ENCODE measurements at places on chromosomes 1 and 21.

DNA sequence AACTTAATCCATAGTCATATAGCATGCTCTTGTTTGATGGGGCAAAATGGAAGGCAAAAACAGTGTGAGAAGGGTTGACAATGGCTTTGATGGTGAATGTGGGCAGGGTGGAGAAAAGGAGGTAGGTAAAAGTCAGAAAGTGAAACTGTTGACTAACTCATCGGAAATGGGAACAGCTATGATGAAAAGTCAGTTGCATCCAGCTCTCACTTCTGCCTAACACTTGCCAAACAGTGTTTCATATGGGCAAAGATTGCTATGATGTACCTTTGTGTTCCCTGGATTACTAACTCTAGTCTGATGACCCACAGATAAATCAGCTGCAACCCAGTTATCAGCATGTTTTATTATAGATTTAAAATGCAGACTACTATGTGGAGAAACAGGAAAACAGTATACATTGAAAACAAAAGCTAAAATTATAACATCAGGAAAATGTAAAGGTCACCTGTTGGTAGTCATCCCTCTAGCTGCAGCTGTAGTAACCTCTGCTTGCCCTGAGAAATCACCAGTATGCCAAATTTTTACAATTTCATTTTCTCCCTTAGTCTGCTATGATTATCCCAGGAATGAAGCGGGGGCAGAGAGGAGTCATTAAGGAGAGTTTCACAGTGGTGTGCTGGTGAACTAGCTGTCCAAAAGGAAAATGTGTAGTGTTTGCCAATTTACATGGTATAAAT lies 11.7 kb downstream of the TNFSF18 start:
- DNase-seq: no peak

DNA sequence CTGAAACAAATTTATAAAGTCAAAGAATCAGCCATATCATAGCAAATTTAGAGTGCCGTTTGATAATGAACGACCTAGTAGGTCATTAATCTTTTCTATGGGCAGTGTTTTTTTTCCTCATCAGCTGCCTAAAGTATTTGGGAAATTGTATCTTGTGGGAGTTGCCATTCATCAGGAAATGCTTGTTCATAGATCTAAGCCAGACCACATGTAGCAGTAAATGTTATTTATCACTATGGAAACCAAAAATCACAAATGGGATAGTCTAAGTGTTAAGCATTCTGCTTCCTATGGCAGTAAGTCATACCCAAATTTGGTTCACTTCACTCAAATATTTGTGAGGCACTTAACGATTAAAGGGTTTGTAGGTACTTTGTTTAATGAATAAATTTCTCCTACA lies 52.9 kb downstream of the LRRC8D start:
- no peak for DNase-seq

GRCh38 chr1:101300916-101301315 lies 64.1 kb downstream of the S1PR1 start:
- no peak for DNase-seq

- DNase-seq: no peak
Measured at GRCh38 chr1:117651616-117652015, 45.8 kb downstream of the TENT5C start.

GRCh38 chr1:57966751-57967406 lies 543.0 kb upstream of the DAB1 start:
- no peak for DNase-seq

DNA sequence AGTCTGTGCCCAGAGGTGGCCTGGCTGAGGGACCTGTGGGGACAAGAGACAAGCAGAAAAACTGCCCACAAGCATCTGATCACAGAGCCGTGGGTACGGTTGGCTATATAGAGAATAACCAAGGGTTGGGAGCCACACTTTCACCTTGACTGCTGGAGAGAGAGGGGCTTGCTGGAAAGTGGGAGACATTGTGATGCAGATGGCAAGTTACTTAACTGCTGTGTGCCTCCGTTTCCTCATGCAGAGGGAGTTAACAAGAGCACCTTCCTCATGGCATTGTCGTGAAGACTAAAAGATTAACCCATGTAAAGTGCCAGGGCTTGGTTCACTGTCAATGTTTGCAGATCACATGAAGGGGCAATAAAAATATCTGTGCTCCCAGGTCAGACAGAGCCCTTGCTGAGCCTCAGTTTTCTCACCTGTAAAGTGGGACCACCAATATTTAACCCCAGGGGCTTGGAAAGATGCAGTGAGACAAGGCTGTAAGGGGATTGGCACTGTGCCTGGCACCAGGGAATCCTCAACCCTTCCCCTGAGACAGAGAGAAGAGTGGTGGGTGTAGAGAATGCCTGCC lies 52.8 kb downstream of the SDC3 start:
- no peak for DNase-seq

DNA sequence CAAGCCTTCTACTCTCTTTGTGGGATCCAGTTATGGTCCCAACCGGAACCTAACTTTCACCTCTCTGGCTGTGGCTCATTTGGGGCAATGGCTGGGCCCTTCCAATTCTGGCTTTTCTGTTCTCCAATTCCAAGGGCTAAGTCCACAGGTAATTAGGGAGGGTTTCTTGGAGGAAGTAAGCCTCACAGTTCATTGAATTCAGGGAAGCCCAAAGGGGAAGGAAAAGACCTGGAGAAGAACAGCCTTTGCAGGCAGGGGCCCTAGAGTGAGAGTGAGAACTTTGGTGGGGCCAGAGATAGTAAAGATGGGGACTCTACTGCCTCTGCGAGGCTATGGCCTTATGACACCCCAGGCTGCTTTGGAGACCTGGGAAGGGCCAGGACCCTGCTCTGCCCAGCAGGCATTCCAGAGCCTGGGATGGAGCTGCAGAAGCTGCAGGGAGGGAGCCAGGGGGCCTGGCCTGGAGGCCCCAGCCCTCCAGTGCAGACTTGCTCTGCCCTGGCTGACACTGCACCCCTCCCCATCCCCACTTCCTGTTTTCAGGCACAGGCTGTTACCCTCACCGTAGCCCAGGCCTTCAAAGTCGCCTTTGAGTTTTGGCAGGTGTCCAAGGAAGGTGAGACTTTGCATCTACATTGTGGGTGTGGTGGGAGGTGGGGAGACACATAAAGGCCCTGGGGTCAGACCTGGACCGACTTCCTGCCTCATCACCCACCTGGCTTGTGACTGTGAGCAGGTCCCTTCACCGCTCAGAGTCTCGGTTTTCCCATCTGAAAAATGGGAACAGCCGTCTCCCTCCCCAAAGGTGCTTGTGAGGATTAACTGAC lies 18.9 kb downstream of the LDLRAP1 start:
- no peak for DNase-seq

DNA sequence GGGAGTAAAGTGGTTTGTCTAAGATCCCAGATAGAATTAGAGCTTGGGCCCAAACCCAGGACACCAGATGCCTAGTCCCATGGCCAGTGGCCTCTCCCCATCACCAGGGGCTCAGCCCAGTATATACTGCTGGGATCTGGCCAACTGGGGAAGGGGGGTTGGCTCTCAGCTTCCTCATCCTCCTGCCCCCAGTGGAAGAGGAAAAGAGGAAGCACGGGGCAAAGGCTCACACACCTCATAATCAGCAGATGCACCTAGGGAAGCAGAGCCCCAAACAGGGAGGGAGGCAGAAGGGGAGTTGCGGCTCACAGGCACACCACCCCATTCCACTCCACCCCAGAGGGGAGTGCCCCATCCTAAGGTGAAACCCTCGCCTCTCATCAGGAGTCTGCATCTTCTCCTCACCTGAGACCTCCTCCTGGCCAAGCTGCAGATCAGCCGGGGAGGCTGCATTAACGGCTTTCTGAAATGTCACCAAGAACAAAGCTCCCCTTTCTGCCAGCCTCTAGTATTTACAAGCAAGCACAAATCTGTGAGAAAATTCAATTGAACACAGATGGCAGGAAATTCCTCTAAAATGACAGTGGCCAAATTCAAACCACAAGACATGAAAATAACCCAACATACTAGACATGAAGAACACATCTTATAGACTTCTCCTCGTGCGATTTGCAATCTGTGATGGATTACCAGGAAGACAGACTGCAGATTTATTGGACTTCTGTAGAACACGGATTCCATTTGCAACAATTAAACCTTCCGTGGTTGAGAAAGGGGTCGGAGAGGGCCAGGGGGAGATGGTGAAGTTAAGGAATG lies 82.8 kb downstream of the GLIS1 start:
- no peak for DNase-seq

DNA sequence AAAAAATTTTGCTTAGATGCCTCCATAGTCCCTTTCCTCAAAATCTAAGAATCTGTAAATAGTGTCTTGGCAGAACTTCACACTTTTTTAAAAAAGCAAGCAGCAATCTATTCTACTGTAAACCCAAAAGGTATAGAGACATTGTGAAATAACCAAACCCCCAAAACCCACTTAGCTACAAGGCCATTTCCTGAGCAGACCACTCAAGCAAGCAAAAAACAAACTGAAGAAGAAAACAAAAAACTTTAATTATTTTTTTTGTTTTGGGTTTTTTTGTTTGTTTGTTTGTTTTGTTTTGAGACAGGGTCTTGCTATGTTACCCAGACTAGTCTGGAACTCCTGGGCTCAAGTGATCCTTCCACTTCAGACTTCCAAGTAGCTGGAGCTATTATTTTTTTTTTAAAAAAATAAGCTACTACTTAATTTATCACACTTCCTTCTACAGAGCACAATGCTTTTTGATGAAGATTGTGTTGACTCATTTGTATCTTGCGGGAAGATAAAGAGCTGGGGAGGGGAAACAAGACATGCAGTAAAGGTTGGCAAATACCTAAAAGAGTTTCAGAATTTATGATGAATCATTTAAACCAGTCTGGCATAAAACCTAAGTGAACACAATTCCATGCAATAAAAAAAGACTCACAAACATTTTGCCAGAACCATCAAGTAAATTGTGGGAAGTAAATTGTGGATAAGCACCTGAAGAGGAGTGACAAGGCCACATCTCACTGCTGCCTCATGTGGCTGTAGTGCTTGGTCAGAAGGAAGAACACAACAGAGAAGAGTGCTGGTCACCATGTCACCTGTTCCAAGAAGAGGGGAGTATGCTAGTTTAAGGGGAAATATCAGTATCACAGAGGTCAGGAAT lies 2.7 kb upstream of the PTPN22 start:
- DNase-seq: no peak

DNA sequence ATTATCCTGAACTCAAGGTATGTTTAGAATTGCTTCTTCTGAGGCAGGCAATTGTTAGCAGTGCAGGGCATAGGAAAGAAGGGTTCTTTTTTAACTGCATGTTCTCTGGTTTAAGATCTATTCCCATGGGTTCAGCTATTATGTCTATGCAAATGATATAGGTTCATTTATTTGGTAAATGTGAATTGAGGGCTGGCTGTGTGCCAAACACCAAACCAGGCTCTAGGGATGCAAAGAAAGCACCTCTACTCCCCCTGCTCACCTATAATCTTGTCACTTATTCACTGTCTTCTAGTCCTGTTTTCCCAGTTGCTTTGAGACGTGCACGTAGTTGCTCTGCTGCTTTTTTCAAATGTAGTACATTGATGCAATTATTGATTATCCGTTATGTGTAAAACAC lies 691 bp upstream of the KIFAP3 start:
- DNase-seq: no peak

- no peak for DNase-seq
Measured at GRCh38 chr21:23402929-23403520, 2204.3 kb downstream of the MRPL39 start.

GRCh38 chr1:175313672-175314225 lies 121.2 kb upstream of the KIAA0040 start:
- no peak for DNase-seq

- DNase-seq: no peak
Measured at GRCh38 chr1:73948055-73948454, 249.9 kb downstream of the LRRIQ3 start.

GRCh38 chr1:209354840-209355165 lies 228.7 kb upstream of the CAMK1G start:
- no peak for DNase-seq

DNA sequence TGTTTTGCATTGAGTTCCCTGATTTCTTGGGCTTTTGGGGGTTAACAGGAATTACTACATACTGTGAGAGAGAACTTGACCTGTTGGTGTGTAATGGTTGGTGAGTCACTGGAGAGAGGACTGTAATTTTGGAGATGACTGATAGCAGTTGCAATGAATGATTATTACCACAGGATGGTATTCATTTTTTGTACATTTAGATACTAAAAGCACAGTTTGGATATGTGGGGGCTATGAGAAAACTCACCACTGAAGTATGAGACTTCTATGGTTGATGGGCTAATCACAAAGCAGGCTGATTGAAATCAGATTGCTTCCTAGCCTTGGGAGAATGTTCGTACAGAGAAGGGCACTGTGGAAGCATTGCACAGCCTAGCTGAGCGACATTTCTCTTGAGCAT lies 1571.3 kb upstream of the PRMT6 start:
- DNase-seq: no peak

- DNase-seq: no peak
Measured at GRCh38 chr1:56187405-56187804, 392.0 kb downstream of the PLPP3 start.

GRCh38 chr1:243926803-243927245 lies 76.8 kb upstream of the AKT3 start:
- DNase-seq: no peak

- peak; percentile 56 for DNase-seq
Measured at GRCh38 chr1:67853704-67854103, 20.4 kb upstream of the GNG12 start.

DNA sequence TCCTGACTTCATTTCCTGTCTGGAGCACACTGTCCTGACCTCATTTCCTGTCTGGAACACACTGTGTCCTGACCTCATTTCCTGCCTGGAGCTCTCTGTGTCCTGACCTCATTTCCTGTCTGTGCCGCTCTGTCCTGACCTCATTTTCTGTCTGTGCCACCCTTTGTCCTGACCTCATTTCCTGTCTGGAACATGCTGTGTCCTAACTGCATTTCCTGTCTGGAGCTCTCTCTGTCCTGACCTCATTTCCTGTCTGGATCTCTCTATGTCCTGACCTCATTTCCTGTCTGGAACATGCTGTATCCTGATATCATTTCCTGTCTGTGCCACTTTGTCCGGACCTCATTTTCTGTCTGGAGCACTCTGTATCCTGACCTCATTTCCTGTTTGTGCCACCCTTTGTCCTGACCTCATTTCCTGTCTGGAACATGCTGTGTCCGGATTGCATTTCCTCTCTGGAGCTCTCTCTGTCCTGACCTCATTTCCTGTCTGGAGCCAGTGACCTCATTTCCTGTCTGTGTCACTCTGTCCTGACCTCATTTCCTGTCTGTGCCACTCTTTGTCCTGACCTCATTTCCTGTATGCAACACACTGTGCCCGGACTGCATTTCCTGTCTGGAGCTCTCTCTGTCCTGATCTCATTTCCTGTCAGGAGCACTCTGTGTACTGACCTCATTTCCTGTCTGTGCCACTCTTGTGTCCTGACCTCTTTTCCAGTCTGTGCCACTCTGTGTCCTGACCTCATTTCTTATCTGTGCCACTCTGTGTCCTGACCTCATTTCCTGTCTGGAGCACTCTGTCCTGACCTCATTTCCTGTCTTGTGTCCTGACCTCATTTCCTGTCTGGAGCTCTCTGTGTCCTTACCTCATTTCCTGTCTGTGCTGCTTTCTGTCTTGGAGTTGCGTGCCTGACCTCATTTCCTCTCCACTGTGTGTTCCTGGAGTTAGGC lies 27.6 kb downstream of the SKI start:
- DNase-seq: no peak

DNA sequence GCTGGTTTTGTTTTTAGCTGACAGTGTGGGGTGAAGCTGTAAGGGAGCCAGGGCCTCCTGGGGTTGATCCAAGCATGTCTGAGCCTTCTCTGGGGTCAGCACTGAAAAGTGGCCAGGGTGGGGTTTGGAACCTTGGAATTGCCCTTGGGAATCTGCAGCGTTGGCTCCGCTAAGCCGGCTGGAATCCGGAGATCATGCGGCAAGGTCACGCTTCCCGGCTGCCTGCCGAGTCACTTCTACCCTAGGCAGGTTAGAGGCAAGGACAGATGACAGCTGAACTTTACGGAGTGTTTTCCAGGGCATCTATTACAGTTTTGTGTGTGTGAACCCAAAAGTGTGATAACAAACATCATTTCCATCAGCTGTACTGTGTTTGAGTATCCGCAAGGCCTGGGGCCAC lies 17.1 kb downstream of the ABCG1 start:
- no peak for DNase-seq
